ENCODE measurements at places on chromosomes 4 and X.
A peak's percentile ranks its signal among the peaks of the same experiment; 100 is the strongest.

DNA sequence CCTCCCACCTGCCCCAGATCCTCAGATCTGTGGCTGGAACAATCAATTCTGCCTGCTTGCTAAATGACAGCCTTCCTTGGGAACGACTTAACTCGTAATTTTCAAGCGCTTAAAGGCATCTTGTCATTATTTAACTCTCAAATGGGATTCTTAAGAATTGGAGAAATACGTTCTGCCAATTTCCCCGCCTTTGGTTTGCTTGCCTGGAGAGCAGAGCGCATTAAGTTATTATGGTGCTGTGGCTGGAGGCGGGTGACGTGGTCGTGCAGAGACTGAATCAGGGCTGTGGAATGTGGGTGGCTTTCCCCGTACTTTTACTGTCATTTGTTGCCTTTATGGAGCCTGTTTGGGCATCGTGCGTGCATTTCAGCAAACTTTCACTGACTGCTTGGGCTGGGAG is 78.9 kb upstream of the PSAPL1 start:
- no peak for DNase-seq

DNA sequence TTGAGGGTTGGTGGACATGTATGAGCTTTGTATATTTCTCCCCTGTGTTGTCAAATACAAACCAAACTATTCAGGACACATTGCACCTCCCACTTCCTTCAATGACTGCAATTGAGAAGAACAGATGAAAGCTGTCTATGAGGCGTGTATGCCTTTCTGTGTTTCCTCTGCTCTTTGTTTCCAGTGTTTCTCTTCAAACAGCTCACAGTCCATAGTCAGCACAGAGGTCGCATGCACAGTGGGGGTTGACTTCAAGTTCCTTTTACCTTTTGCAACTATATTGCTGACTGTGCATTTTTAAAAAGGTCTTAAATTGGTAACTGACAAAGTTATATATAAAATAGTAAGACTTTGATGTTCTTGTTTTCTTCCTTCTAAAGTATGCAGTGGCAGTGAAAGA is 957.8 kb downstream of the C4orf33 start:
- no peak for DNase-seq

- no peak for DNase-seq
These were observed 50.3 kb downstream of the USP26 start for GRCh38 chrX:133046601-133047000.

DNA sequence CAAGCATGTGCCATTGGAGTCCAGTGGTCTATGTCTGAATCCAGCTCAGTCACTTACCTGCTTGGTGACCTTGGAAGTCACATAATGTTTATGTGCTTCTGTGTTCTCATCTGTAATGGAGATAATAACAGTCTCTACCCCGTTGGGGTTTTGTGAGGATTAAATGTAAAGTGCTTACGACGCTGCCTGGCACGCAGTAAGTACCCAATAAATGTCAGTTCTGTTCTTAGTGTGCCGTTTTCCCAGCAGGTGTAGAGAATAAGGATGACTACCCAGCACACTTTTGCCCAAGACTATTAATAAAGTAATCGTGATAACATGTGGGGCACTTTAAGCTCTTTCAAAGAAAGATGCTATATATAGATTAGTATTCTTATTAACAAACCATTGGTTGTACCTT is 56.7 kb downstream of the MTM1 start:
- DNase-seq: no peak

DNA sequence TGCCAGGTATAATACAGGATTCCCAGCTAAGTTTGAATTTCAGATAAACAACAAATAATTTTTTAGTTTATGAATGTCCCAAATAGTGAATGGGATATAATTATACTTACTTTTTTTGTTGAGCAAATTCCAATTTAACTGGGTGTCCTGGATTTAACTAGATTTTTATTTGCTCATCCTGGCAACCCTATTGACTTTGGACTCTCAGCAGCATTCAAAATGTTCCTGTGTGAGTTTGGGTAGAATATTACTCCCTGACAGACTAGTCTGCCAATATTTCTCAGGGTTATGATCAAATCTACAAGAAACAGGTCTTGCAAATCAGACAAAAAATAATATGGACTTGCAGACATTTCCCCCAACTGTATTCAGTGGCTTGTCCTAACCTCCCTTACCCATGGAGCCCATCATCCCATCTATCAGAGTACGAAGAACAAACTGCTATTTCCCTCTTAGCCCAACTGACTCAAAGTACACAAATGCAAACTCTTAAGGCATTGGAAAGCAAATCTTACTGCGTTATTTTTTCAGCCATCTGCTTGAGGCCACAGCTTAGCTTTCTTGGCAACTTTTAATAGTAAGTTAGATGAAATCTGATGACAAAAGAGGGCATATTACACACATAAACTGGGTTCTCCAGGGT is 20.7 kb downstream of the SETD7 start:
- DNase-seq: no peak

GRCh38 chrX:49071877-49072711 is 1.7 kb downstream of the PRAF2 start:
- peak; percentile 90 for DNase-seq
